ENCODE measurements at places on chromosomes 1 and 21. TPM values are rescaled to one million over a fixed set of nuclear protein-coding genes. Genes with fewer than 3 reads are reported as not detected.

Gene LRRC38
- 5.1 TPM for polyA plus RNA-seq

DNA sequence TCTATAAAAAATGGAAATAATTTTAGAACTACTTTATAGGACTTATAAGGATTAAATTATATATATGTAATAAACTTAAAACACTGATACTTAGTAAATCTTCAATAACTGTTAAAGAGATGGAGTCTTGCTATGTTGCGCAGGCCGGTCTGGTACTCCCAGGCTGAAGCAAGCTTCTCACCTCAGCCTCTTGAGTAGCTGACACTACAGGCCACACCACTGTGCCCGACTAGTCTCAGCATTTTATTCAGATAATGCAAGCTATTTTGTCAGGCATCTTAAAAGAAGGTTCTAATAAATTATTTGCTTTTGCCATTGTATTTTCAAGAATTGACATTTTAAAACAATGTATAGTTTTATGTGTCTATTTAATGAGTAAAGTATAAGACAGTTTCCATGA lies 20.8 kb downstream of the CNST start:
- DNase-seq, result no peak

GRCh38 chr1:232390590-232390989 lies 239.3 kb downstream of the SIPA1L2 start:
- no peak for DNase-seq

DNA sequence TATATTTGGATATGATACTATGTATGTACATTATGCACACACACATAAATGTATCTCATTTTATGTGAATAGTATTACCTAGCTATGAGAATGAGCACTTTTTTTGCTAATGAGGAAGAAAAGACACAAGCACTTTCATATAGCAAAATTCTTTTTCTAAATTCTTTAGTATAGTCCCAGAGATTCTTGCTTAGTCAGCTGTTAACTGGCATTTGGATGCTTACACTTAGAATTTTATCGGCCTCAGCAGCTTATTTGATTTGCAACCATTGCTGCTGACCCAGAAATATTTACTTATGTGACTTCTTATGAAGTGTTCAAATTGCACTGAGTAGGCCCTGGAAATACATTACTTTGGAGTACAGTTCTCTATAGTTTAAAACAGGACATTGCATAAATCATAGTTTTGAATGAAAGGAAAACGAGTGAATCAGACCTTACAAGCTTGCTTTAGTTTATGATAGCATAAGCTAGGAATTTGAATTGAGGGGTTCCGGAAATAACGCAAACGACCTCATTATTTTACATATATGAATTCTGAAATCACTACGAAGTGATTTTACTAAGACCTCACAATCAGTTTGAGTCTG lies 653.9 kb upstream of the NEGR1 start:
- no peak for DNase-seq

DNA sequence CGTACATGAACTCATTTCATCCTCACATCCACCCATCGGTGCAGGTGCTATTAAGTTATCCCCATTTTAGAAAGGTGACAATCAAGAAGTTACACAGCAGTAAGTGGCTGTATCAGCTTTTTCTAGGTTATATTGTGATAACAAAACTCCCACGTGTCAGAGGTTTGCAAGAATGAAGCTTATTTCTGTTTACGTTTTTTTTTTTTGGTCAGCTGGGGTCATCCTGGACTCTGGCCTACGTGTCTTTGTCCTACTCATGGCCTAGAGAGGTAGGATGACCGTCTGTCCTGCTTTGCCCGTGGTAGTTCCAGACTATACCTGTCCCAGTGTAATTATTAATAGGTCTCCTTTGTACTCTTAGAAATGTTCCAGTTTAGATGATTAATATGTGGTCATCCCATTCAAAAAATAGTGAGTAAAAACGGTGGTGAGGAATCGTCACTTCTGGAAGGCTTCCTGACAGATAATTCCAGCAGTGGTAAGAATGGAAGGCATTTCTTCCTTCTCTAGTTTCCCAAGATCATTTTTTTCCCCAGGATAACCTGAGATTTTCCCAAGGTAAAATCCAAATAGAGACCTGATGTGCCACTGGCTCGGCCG lies 64.2 kb upstream of the KIF26B start:
- no peak for DNase-seq

Gene SMPDL3B
- 0.05 TPM for polyA plus RNA-seq

GRCh38 chr1:202084791-202085681 lies 37.7 kb upstream of the GPR37L1 start:
- DNase-seq, result no peak

Gene AKNAD1
- polyA plus RNA-seq, result 1.1 TPM

DNA sequence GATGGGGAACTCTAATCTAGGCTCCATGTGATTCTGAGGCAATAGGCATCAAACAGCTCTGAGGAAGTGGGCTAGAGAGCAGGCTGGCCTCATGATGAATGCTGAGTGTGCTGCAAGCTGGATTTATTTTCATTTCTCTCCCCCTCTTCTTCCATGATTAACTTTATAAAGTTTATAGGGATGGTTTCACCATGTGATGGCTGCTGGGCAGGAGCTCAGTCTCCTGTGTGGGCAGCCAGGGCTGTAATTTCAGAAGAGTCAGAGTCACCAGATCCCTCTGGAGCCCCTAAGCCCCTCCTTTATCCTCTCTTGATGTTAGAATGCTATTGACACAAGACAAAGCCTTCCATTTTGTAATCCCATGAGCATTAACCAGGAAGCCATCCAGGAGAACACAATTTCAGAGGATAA lies 143.6 kb downstream of the CNIH3 start:
- no peak for DNase-seq

- DNase-seq, result no peak
Measured at GRCh38 chr1:85544689-85545215, 35.8 kb upstream of the CCN1 start.

- no peak for DNase-seq
Measured at GRCh38 chr1:2632561-2633361, at the start of gene MMEL1. TSS of gene MMEL1 (minus strand) at chr1:2633016. CDS start at chr1:2629484, 3,532 bp downstream.

DNA sequence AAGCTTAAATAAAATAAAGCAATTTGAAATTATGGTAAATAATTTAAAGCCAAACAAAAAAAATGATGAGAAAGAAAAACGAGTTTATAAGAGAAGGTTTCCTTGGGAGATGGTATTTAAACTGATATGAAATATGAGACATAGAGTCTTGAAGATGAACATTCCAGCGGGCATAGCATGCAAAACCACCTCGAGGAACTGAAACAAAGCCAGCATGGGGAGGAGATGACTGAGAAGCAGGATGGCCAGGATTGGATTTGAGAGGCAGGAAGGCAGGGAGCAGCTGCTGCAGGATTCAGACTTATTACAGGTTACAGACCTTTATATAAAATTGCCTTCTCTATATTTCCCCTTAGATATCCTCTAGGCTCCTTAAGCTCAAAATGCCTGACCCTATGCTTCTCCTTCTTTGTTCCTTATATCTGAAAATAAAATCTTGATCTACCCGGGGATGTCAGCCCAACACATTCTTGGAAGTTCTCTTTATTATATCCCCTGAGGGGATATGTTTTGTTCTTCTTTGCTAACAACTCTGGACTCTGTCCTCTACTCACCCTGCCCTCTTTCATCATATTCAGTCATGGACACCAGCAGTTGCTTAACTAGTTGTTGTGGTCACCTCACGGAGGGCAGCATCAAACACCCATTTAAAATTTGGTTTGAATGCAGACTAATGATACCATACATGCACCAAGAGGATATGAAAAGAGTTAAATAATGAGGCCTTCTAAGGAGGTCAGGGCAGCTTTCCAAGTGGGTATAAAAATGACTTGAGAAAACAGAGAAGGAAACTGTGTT lies 719.1 kb upstream of the B3GALT2 start:
- no peak for DNase-seq

Gene PRRC2C
- 19.1 TPM for polyA plus RNA-seq

GRCh38 chr1:206004826-206005225 lies 1.6 kb upstream of the RAB7B start:
- DNase-seq, result no peak

Gene USH2A
- polyA plus RNA-seq, result not detected

DNA sequence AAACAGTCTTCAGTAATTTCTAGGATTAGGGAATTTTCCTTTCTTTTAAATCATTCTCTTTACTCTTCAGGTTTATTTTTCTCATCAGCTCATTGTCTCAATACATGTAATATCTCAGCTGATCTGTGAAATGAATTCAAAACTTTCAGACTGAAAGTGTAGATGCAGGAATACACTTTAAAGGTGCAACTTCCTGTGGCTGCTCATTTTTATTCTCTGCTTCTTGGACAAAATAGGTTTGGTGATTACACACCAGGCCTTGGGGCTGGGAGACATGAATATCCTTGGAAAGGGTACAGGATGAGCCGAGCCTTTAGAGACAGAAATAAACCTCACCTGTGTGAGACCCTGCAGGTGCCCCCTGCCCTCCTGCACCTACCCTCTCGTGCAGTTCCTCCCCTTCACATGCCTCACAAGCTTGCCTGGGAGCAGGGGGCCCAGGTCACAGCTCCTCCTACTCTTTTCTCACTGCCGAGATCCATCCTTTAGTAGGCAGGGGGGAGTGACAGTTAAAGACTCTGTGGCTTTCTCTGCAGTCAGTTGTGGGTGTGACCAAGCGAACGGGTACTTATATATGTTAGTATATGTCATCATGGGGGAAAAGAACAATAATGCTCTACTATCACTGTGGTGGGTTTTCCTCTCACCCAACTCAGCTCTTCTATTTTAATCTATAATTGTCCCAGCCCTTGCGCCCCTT lies 23.6 kb downstream of the XCL2 start:
- no peak for DNase-seq

Gene DHDDS
- polyA plus RNA-seq, result 40.6 TPM

- DNase-seq, result no peak
Measured at GRCh38 chr1:100234432-100234831, 15.2 kb downstream of the DBT start.

DNA sequence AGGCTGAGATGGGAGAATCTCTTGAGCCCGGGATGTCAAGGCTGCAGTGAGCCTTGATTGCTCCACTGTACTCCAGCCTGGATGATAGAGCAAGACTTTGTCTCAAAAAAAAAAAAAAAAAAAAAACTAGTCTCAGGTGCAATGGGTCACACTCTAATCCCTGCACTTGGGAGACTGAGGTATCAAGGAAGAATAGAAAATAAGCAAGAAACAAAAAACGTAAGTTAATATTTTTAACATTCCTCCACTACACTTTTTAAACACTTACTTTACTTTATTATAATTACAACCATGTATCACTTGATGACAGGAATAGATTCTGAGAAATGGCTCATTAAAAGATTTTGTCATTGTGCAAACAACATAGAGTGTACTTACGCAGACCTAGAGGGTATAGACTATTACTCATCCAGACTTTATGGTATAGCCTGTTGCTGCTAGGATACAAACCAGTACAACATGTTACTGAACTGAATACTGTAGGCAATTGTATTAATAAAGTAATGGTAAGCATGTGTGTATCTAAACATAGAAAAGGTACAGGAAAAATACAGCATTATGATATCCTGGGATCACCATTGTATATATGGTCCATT lies 1244.1 kb upstream of the ADGRL4 start:
- no peak for DNase-seq

DNA sequence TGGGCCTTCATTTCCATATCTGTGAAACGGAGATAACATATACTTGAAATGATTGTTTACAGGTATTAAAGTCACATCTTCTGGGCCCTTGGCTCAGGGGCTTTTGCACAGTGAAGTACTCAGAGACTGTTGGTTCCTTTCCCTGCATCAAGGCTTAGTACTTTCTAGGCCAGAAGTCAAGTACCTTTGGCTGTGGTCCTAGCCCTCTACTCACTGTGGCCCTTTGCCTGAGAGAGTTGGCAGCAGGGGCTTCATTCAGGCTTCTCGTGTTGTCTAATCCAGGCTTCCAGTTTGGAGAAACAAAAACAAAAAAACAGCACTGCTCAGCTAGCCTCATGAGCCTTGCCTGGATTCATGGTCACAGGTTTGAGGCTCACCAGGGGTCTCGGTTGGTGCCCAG lies 8.1 kb upstream of the DPH2 start:
- DNase-seq, result no peak

DNA sequence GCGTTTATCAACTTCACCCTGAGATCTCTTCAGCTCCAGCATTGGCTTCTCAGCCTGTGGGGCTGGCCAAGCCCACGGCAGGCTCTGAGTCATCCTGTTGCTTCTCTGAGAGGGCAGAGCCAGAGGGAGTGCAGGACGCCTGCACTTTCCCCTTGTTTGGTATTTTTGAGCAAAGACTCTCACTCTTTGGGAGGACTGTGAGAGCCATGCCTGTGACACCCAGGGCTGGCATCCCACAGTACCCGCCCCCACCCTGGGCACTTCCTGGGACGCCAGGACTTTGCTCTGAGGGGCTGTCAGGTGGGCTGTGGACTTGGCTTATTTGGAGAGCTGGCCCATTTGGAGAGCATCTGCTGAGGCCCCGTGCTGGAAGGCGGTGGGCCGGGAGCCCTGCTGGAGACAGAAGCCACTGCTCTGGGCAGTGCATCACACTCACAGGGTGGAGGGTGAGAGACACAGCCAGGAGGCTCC lies 37.4 kb downstream of the VANGL1 start:
- DNase-seq, result peak; percentile 50

- DNase-seq, result no peak
Measured at GRCh38 chr1:168485048-168485447, 58.7 kb downstream of the XCL2 start.

Gene MASP2
- polyA plus RNA-seq, result 0.03 TPM

Gene OR2G6
- not detected for polyA plus RNA-seq

DNA sequence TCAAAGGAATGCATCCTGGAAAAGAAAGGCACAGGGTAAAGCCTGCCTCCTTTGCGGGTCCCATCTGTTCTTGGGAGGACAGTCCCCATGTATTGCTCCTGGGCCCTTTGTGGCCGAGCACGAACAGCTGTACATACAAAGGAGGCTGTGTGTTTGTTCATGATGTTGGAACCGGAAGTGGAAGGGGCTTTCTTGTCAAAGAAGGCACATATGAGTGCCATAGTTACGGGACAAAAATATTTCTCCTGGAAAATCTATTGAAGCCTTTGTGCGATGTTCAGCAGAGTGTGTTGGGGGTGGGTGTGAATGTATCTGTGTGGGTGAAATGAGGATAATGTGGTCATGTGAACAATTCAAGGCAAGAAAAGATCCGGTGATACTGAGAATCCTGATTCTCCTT lies 297.6 kb downstream of the DISC1 start:
- DNase-seq, result no peak

DNA sequence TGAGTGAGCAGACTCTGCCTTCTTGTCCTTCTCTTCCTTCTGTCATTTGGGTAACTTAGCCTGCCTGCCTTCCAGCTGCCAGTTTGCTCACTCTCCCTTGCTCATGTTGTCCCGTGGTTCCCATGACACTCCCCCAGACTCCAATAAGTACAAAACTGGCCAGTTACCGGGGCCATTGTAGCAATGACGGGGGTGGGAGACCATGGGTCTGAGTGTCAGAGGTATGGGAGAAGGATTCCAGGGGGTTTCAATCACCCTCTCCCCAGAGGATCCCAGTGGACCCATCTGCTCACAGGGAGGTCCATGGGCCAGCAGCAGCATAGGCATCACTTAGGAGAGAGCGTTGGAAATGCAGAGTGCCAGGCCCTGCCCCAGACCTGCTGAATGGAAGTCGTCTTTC lies 51.3 kb downstream of the CAPN9 start:
- no peak for DNase-seq
